ENCODE measurements at places on chromosomes 1 and 21.

- no peak for DNase-seq
These were observed 154.1 kb downstream of the CLIC6 start for GRCh38 chr21:34822942-34823341.

- DNase-seq, result no peak
These were observed 761.0 kb upstream of the CXADR start for GRCh38 chr21:16751695-16752474.

GRCh38 chr1:25062621-25063255 lies 132.7 kb upstream of the RUNX3 start:
- DNase-seq, result no peak

- no peak for DNase-seq
These were observed 441 bp downstream of the PPT1 start for GRCh38 chr1:40096646-40096976.

- DNase-seq, result no peak
These were observed 70.3 kb downstream of the MORN1 start for GRCh38 chr1:2320760-2321667.

- no peak for DNase-seq
These were observed 1.6 kb upstream of the LEFTY2 start for GRCh38 chr1:225942574-225942973.

DNA sequence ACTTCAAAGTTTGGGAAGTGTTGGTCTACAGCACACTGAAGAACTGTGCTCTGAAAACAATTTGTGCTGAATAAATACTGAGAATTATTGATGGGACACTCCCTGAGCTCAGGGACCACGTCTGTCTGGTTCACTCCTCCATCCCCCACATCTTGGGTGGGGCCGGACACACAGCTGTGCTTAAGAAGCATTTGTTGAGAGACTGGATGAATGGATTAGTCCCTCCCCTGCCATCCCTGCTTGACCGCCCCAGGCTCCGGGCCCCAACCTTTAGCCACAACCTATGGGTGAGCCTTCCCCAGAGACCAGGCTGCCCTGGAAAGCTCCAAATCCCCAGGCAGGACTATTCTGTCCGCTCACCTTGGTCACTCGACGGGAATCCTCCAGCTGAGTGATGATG lies 7.5 kb downstream of the TRIM63 start:
- no peak for DNase-seq

GRCh38 chr1:188372821-188373220 lies 1544.1 kb downstream of the PLA2G4A start:
- no peak for DNase-seq

DNA sequence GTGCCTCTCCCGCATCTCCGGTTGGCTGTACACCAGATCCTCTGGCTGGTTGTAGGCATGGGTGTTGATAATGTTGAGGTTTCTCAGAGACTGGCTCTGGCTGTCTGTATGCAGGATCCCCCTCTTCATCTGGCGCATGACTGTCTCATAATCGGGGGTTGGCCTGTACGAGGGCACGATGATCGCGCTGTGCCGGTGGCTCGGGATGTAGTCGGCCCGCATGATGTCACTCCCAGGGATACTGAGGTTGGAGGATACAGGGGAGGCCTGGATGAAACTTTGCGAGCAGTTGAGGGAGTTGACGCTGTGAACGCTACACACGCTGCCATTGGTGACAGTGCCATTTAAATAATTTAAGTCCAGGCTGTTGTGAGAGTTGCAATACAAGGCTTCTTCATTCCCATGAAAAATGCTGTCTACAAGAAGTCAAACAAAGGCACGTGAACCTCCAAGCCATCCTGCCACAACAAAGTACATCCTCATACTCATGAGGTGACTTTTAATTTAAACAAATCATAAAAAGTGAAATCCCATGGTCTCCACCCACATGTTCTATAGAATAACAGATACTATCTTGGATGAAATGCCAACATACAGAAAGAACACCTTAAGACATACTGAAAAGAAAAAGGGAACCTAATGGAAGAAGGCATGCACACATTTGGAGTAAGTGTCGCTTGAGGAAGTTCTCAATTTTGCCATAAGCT lies 103.6 kb downstream of the SMYD2 start:
- DNase-seq, result no peak

GRCh38 chr1:11000526-11000925 lies 11.9 kb upstream of the TARDBP start:
- DNase-seq, result no peak

DNA sequence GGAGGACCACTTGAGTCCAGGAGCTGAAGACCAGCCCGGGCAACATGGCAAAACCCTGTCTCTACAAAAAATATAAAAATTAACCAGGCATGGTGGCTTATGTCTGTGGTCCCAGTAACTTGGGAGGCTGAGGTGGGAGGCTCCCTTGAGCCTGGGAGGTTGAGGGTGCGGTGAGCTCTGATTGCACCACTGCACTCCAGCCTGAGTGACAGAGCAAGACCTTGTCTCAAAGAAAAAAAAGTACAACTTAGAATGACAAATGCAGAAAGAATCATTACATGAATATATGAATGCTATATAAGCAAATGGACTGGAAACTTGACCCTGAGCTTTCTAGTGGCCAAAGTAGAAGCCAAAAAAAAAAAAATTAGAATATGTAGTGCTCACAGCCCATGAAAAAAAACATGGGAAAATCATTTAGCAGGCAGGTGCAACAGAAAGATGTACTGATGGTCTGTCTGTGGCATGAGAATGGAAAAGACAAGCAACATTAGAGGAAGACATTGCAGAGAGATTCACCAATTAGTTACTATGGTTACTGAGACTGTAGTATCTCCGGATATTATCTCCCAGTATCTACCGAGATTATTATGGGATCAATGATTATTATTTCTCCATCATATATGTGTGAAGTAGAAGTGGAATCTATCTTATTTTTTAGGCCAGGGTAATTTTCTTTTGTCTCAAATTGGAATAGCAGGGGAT lies 19.2 kb downstream of the ELAPOR1 start:
- no peak for DNase-seq

- DNase-seq, result no peak
These were observed 73.2 kb downstream of the ZC3H11B start for GRCh38 chr1:219539645-219540254.

All from stimulated activated CD8-positive, alpha-beta memory T cell treated with anti-CD3 and anti-CD28 coated beads, Interleukin-15, amount 100 ng/mL, for 1 hour (primary cell).